Heart left ventricle (tissue), 16 donors: ENCODE measurements at places on chromosomes 13 and 19. TPM values are rescaled to one million over a fixed set of nuclear protein-coding genes. Genes with fewer than 3 reads are reported as not detected.

DNA sequence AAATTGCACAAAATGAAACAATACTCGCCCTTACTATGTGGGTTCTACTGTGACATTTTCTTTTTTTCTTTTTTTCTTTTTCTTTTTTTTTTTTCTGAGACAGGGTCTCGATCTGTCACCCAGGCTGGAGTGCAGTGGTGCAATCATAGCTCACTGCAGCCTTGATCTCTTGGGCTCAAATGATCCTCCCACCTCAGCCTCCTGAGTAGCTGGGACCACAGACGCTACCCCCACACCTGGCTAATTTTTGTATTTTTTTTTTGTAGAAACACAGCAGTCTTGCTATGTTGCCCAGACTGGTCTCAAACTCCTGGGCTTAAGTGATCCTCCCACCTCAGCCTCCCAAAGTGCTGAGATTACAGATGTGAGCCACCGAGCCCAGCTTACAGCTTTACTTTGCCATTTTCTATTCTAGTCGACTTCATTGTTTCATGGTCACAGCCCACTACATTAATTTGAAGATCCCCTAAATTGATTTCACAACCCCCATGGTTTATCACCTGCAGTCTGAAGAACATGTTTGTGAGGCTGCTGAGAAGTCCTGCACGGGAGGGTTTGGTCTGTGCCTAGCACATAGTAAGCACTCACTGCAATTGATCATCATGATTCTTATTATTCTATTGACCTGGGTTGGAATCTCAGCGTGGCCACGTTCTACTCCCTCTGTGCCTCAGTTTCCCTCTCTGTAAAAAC lies 3.8 kb downstream of the BCL3 start:
- peaks cover 64% of the 10 kb centered on the region for H3K4me1 ChIP-seq
- H3K27me3 ChIP-seq: no peaks in the 10 kb centered on the region
- no peak for DNase-seq
- peaks cover 52% of the 10 kb centered on the region for H3K36me3 ChIP-seq

DNA sequence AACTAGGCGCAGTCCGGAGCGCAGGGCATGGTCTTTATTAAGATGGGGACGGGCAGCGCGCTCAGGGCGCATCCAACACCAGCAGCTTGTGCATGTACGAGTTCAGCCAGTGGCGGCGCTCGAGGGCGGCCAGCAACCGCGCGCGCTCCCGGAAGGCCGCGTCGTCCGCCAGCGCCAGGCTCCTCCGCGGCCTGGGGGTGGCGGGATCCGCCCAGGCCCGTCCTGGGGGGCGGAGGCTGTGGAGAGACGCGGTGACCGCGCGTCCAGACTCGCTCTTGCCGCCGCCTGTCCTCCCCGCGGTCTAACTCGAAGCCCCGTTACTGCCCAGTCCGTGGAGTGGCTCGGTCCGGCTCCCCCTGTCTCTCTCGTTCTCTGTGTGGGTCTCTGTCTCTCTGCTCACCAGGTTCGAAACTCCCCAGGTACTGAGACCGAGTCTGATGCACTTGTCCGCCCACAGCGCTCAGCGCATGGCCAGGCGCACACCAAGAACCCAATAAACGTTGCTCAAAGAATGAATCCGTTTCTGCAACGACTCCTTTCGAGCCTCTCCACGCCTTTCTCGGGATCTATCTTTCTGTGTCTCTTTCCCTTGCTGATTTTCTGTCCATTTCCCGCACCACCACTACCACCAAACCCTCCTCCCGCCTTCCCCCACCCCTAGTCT lies 702 bp downstream of the PTH2 start:
- H3K36me3 ChIP-seq: no peaks in the 10 kb centered on the region
- peaks cover 50% of the 10 kb centered on the region for H3K27me3 ChIP-seq
- H3K4me3 ChIP-seq: peak overlapping the region; percentile 46
- H3K27ac ChIP-seq: no peak overlapping the region
- peaks cover 13% of the 10 kb centered on the region for H3K4me1 ChIP-seq

DNA sequence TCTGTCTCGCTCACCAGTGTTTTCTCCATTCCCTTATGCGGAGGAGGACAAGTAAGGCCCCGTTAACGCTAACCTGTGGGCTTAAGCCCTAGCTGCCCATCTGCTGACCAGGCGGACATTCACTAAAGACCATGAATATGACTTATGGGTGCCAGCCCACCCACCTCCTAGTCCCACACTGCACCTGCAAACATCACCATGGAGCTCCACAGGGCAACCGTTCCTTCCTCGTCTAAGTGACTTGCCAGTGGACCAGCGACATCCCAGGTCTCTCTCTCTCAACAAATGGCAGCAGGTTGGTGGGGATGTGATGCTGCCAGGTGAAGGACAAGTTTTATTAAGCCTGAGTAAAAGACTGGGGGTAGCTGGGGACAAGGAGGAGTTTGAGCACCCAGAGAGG lies 55.2 kb downstream of the CCDC70 start:
- H3K27ac ChIP-seq: no peak overlapping the region
- no peaks in the 10 kb centered on the region for H3K36me3 ChIP-seq
- H3K4me1 ChIP-seq: no peaks in the 10 kb centered on the region
- H3K27me3 ChIP-seq: no peaks in the 10 kb centered on the region
- no peak for DNase-seq

GRCh38 chr13:32636711-32637110 lies 50.5 kb downstream of the PDS5B start:
- no peaks in the 10 kb centered on the region for H3K27me3 ChIP-seq
- no peak for DNase-seq
- no peak overlapping the region for H3K4me3 ChIP-seq

- no peak for DNase-seq
- H3K4me3 ChIP-seq: peak overlapping the region; percentile 31
- H3K36me3 ChIP-seq: no peaks in the 10 kb centered on the region
- peak overlapping the region; percentile 73 for H3K27ac ChIP-seq
Observed at GRCh38 chr13:23427881-23428528, 5.5 kb downstream of the SACS start.

- H3K27ac ChIP-seq: no peak overlapping the region
- H3K27me3 ChIP-seq: no peaks in the 10 kb centered on the region
- DNase-seq: no peak
- no peaks in the 10 kb centered on the region for H3K36me3 ChIP-seq
- no peaks in the 10 kb centered on the region for H3K4me1 ChIP-seq
- no peak overlapping the region for H3K4me3 ChIP-seq
Observed at GRCh38 chr13:74978591-74978990, 503.4 kb downstream of the TBC1D4 start.

DNA sequence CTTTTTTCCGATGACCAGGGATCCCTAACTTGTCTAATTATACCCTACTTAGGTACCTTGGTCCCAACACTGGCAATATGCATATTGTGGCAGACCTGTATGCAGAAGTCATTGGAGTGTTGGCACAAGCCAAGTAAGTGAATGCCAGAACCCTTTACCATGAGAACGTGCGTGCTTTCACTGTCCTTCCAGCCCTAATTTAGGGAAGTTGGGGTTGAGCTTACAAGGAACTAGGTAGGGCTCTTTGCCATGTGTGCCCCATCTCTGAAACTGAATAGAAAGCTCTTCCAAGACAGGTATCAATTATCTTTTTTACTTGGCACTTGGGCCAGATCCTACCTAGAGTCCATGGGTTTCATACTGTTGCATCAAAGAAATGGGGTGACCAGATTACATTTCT lies 93.2 kb downstream of the FRY start:
- H3K36me3 ChIP-seq: no peaks in the 10 kb centered on the region
- H3K4me1 ChIP-seq: peaks cover 11% of the 10 kb centered on the region
- H3K27me3 ChIP-seq: no peaks in the 10 kb centered on the region
- no peak overlapping the region for H3K4me3 ChIP-seq
- DNase-seq: no peak

DNA sequence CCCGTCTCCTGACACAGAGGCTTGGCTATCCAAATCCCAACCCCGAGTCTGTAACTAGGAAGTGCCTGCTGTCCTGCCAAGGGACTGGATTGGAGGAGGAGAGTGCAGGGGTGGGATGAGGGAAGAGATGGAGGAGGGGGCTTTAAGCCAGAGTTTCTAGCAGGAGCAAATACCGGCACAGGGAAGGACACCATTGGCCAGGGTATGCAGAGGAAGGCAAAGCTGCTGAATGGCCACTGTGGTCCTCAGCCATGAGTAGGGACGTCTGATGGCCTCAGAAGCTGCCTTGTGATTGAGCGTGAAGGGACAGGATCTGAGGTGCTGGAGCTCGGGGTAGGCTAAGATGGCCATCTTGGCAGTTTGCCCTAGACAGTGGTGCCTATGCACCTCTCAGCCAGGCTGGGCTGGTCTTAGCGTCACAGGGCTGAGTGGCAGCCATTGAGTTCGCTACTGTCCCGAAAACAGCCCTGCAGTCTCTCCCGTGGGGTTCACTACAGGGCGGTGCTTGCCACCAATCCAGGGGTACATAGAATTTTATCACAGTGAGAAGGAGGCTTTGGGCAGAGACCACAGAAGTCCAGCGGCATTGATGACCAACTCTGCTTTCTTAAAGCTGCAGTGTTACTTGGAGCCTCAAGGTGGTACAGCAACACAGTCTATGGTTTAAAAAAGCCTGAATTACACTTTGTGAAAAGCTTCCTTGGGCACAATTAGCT lies 61.8 kb downstream of the AKAP11 start:
- H3K4me1 ChIP-seq: no peaks in the 10 kb centered on the region
- H3K36me3 ChIP-seq: no peaks in the 10 kb centered on the region
- DNase-seq: no peak
- no peak overlapping the region for H3K27ac ChIP-seq

DNA sequence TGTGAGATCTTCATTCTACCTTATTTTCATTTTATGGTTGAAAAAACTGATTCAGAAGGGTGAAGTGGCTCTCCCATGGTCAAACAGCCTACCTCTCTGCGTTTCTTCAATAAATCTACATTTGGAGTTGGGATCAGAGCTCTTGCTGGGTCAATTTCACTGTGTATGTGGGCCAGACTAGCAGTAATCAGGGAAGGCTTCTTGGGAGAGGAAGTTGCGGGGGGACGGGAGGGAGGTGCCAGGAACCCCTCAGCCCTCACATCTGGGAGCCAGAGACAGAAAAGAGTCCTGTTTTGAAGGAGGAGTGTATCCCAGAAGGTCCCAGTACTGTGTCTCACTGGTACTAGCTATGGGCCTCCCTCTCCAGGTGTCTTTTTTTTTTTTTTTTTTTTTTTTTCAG lies 934 bp downstream of the KXD1 start:
- H3K27me3 ChIP-seq: no peaks in the 10 kb centered on the region
- no peak for DNase-seq
- H3K4me1 ChIP-seq: peaks cover 8% of the 10 kb centered on the region
- peak overlapping the region; percentile 92 for H3K27ac ChIP-seq
- peak overlapping the region; percentile 98 for H3K4me3 ChIP-seq
- peaks cover 5% of the 10 kb centered on the region for H3K36me3 ChIP-seq

DNA sequence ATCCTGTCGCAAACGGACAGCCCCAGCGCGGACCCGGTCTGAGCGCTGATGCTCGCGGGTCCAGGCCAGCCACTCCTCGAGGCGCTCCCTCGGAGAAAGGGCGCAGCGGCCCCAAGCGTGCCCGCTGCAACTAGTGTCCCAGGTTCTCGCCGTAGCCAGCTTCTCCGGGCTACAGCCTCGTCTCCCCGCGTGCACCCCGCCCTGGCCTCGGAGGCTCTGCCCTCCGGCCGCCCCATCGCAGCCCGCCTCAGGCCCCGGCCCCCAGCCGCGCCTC lies 487 bp downstream of the FLT1 start:
- peaks cover 18% of the 10 kb centered on the region for H3K4me1 ChIP-seq
- peak overlapping the region; percentile 96 for H3K27ac ChIP-seq
- peaks cover 5% of the 10 kb centered on the region for H3K36me3 ChIP-seq
- DNase-seq: no peak

- DNase-seq: no peak
- no peaks in the 10 kb centered on the region for H3K27me3 ChIP-seq
- no peaks in the 10 kb centered on the region for H3K4me1 ChIP-seq
- H3K4me3 ChIP-seq: no peak overlapping the region
- H3K36me3 ChIP-seq: peaks cover 5% of the 10 kb centered on the region
Observed at GRCh38 chr13:111251646-111252445, 68.6 kb upstream of the TEX29 start.

DNA sequence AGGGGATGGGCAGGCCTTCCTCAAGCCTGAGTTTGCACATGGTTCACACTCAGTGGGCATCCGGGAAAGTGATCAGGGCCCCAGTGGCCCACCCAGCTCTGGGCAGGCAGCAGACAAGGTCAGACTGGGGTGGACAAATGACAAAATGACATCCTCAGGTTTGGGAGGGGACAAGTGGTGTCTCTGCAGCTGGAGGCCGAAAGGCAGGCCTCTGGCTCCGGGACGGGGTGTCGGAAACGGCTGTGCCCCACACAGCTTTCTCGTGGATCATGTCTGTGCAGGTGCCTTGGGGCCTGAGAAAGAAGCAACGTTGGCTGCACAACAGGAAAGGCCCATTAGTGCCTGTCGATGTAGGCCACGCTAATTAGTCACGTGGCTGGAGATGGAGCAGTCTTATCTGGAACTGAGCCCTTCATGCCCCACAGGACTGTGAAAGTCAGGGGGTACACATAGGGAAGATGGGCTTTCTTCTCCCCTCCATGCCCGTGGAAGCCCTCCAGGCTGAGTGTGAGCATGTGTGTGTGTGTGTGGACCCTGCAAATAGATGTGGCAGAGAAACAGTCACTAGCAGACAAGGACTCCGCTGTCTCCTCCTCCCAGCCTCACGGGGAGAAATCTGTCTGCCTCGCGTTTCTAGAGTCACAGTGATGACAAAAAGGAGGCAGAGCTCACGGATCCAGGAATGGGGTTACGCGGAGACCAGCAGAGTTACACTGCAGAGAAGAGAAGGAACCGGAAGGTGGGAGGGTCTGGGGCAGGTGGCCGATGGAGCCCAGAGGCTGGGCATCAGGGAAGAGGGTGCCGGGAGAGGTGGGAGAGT lies 44.2 kb downstream of the CHST8 start:
- no peak overlapping the region for H3K27ac ChIP-seq
- no peak overlapping the region for H3K4me3 ChIP-seq
- no peaks in the 10 kb centered on the region for H3K36me3 ChIP-seq
- no peak for DNase-seq
- no peaks in the 10 kb centered on the region for H3K4me1 ChIP-seq
- H3K27me3 ChIP-seq: no peaks in the 10 kb centered on the region

Gene KLK3
- total RNA-seq: not detected

Gene SHFL
- 8.7 TPM for total RNA-seq

Gene SLC25A41
- total RNA-seq: 0.56 TPM

Gene ZNF577
- 7.6 TPM for total RNA-seq

Gene CEBPA
- 1.4 TPM for total RNA-seq

Gene ZNF708
- 3.9 TPM for total RNA-seq
